B cell (primary cell): ENCODE measurements at places on chromosomes 3 and 15. TPM values are rescaled to one million over a fixed set of nuclear protein-coding genes. Genes with fewer than 3 reads are reported as not detected.

DNA sequence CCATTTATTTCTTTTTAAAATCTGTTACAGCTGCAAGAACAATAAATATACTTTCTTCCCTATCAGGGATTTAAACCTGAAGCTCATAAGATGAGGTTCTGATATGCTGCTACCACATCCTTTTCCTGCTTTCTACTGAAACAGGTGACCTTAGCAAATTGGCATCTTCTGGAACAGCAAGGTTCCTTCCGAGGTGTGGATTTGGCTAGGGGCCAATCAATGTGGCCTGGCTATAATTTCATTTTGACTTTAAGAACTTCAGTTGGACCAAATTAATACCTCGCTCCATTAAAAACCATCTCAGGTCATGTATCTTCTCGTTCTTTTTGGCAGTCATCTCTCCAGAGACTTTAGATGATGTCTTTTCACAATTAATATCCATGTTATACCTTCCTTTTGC lies 53.4 kb upstream of the C3orf80 start:
- DNase-seq, result no peak

The PLA2G4B gene
- polyA plus RNA-seq, result 28.8 and 33.2 TPM in 2 replicates

GRCh38 chr15:58549013-58549784 lies 117.4 kb downstream of the LIPC start:
- DNase-seq, result no peak

The SLC22A13 gene
- 0.31 TPM in 1 of 2 replicates, not detected in the other for polyA plus RNA-seq

GRCh38 chr3:136817448-136817847 lies 1.5 kb upstream of the SLC35G2 start:
- DNase-seq, result no peak

- DNase-seq, result no peak
Observed at GRCh38 chr3:128399221-128399915, 67.3 kb downstream of the DNAJB8 start.

DNA sequence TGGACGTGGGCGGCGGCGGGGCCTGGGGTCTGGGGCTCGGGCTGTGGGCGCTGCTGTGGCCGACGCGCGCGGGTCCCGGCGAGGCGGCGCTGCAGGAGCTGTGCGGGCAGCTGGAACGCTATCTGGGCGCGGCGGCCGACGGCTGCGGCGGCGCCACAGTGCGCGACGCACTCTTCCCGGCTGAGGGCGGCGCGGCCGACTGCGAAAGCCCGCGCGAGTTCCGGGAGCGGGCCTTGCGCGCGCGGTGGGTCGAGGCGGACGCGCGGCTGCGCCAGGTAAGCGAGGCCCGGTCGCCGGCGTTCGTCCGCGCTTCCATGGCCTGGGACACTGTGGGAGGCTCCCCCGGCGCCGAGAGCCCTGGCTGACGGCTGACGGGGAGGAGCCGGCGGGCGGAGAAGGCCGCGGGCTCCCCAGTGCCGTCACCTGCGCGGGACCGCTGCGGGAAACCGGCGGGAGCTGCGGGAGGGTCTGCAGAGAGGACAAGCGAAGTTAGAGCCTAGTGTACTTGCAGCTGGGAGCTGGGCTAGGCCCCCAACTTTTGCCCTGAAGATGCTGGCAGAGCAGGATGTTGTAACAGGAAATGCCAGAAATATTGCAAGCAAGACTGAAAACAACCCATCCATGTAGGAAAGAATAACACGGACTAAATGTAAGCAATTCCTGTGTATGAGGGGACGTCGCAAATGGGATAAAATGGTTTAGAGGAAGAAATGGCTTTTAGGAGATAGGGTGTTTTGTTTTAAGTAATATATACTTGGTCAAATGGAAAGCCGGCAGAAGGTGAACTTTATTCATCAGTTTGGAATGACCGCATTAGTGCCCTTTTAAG lies 847 bp downstream of the WHAMM start:
- no peak for DNase-seq

DNA sequence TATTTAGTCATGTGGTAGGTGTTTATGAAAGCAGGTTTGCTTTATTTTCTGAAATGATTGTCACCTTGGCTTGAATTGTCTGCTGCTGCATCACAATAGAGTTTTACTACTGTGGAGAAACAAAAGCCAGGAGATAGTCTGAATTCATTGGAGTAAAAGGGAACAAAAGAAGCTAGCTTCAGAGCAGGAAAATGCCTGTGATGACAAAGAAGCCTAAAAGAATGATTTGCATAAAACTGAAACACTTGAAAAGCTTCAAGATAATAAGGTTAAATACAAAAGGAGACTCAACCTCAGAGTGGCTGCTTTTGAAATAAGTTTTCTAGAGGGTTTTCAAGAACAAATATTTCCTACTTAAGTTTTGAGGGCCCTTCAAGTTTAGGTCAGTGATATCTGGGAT lies 138.3 kb downstream of the PTPRG start:
- DNase-seq, result no peak

The SCG5 gene
- polyA plus RNA-seq, result 0.18 and 0.39 TPM in 2 replicates

DNA sequence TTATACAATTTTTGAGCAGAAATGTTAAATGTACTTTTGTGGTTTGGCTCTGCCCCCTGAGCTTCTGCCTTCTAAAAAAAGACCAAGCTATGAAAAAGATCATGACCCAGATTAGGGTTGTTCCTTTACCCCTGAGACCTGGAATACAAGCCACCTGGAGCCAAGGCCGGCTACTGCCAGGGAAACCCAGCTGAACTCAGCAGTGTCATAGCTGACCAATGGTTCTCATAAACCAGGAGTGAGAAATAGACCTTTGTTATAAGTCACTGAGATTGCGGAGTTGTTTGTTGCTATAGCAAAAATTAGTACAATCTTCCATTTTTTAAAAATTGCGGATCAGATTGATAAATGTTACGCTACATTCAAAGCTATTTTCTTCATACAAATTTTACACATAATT lies 1261.7 kb downstream of the ROBO1 start:
- DNase-seq, result no peak
